ENCODE measurements at places on chromosomes 1 and 21.
A peak's percentile ranks its signal among the peaks of the same experiment; 100 is the strongest.

DNA sequence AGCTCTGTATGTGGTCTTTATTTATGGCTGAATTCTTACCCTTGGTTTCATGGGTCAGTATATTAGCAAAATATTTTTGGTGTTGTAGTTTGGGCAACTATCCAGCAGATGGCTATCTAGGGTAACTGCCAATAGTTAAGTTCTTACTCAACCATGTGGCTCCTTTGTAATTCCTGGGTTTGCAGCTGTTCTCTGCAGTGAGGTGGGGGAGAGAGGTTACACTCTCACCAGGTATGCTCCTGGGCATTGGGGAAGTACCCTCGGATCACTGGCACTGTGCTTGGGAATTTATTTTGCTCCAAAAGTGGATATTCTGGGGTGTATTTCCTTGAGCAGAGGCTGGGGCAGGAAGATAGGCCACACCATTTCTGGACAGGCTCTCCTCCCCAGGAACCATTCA, 436.7 kb upstream of the TMPRSS15 start:
- DNase-seq, result no peak

DNA sequence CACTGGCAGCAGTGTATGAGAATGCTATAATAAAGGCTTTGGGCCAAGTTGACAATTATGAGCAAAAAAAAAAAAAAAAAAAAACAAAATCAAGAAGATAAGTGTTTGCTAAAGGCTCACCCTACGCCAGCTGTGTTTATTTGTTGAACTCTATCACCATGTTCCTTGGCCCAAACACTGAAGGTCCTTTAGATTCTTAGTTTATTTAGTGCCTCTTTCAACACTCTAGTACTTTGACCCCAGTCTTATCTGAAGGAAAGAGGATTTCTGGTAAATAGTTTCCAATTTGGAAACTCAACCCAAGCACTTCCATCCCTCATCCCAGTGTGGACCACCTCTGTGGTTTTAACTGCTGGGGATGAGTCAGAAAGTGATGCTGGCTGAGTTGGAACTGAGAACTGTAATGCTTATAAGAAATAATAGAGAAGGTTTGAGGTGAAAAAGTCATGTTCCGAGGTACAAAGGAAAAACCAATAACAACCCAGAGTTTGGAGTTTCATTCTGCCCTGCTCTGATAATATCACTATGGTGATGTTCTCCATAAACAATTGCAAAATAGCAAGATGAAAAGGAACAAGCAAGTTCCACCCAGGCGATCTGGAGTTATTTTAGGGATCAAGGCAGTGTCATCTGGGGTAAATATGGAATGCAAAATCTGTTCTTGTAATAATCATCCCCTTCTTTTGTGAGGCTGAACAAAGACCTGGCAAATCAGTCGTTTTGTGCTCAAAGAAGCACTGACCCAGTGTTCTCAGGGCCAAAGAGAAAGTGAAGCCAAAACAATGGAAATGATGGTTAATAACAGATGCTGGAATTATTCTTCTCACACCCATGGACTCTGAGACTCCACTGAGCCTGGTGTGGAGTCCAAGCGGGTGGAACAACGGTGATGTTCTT, 19.7 kb upstream of the CAPZB start:
- DNase-seq, result no peak

DNA sequence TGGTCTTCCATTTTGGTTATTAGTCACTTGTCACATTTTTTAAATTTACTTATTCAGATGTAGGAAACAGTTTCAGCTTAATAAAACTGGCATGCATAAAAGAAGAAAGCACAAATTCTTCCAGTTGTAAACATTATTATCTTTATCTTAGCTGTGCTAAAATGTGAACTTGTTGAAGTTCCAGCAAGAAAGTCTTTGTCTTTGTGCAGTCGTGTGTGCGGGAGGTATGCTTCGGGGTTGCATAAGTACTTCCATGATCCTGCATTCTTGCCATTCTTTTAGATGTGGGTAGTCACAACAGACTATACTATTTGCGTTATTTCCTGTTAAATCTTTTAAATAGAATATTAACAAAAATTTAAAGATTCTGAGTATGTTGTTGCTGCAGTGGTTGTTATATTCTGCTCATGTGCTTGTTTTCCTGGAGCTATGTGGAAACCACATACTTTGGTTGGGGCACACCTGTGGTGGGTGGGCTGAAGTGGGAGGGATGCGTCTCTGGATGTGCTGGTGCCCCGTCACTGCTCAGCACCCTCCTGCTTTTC, 49.9 kb downstream of the CBS start:
- no peak for DNase-seq

DNA sequence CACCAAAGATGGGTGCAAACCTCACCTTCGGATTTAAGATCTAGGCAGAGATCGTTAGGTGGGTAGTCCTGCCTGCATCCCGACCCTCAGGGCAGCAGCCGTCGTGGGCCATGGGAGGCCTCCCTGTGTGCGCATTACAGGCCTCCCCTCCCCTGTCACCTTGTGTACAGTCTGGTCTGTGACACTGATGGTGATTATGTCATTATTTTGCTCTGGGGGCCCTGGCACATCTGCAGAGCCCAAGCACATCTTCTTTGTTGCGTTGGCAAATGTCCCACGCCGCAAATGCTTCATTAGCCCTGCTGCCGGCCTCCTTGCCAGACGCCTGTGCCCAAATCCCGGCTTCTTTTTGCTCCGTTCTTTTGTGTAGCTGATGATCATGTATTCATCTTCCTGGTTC, 31.7 kb downstream of the PROX1 start:
- no peak for DNase-seq

DNA sequence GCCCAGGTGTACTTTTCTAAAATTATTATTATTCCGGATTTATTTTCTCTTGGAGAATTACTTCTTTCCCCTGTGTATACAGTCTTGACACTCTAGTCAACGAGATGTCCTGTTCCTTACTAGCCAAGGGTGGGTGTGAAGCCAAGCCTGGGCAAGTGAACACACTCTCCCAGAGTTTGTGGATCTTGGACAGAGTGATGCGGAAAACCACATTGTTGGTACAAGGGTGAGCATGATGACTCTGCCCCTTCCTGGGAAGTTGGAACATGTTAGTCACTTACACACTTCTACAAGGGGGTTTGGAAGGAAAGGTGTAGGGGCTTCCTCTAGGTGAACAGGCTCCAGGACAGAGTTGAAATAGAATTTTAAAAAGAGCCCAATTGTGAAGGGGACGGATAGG, 20.0 kb upstream of the RD3 start:
- DNase-seq, result no peak

- no peak for DNase-seq
Observed at GRCh38 chr1:17686258-17686657, 68.9 kb upstream of the ACTL8 start.

GRCh38 chr21:32653326-32653901, 41.2 kb upstream of the CFAP298 start:
- DNase-seq, result no peak

DNA sequence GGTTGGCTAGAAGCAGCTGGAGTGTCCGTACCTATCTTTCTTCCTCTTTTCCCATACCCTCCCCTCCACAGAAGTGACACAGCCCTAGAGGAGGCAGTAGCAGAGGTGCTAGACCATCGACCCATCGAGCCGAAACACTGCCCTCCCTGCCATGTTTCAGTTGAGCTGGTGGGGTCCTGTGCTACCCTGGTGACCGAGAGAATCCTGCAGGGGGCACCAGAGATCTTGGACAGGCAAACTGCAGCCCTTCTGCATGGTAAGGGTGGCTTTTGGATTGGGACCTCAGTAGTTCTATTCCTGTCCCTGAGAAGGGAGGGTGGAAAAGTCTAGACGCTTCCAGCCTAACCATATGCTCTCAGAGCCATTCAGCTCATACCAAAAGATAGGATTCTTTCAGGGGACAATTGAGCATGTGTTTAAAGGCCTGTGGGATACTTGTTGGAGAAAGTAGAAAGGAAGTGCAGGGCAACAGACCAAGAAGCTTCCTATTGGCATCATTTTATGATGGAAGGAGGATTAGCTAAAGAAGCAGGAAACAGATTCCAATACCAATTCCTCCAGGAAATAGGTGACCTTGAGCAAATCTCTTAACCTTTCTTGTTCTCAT, 11.7 kb upstream of the BNIPL start:
- DNase-seq, result peak; percentile 79

DNA sequence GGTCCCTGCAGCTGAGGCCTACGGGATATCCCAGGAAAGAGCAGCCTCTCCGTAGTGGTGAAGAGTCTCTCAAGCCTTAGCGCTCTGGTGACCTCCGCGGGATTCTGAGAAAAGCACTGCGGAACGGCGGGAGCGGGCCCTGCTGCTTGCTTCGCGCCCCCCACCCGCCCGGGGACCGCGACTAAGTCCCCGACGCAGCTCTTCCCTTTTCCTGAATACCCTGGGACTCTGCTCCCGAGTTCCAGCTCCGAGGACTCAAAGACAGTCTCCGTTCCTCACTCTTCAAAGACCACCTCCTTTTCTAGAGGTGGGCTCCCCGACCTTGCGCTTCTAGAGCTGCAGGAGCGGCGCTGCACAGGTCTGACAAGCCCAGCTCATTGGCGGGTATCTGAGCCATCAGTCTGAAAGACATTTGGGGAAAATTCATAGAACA, 3.6 kb upstream of the PRRX1 start:
- no peak for DNase-seq

DNA sequence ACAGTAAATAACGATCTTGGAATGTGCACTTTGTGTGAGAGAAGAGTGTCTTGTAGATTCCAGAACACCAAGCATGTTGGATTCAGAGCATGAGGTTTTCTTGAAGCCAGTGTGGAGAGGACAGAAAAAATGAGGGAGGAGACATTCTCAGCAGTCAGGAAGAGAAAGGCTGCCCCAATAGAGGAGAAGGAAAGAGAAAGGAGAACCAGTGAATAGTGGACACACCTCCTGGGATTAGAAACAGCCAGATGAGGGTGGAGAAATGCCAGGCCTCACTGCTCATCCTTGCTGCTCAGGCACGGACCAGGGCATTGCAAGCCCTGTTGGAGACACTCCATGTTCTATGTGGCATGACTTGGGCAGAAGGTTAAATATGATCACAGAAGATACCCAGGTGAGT, 69.0 kb upstream of the KAZN start:
- no peak for DNase-seq
